ENCODE measurements at places on chromosomes 1 and 21.
A peak's percentile ranks its signal among the peaks of the same experiment; 100 is the strongest.

DNA sequence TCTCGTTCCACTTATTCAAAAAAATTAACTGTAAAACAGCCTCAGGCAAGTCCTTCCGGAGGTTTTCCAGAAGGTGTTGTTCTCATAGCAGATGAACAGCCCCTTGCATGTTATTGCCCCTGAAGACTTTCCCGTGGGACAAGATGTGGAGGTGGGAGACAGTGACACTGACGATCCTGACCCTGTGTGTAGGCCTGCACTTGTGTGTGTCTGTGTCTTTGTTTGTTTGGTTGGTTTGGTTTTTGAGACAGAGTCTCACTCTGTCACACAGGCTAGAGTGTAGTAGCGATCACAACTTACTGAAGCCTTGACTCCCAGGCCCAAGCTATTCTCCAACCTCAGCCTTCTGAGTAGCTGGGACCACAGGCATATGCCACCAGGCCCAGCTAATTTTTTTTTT lies 12.6 kb downstream of the ETV3L start:
- no peak for DNase-seq

GRCh38 chr1:57162607-57163261 lies 196.9 kb upstream of the C8B start:
- DNase-seq, result no peak

- no peak for DNase-seq
Measured at GRCh38 chr1:84603941-84604830, 29.9 kb upstream of the CTBS start.

- DNase-seq, result no peak
Measured at GRCh38 chr1:189658381-189658780, 819.3 kb downstream of the BRINP3 start.

- DNase-seq, result no peak
Measured at GRCh38 chr1:105396001-105396400, 1646.3 kb downstream of the AMY1C start.

DNA sequence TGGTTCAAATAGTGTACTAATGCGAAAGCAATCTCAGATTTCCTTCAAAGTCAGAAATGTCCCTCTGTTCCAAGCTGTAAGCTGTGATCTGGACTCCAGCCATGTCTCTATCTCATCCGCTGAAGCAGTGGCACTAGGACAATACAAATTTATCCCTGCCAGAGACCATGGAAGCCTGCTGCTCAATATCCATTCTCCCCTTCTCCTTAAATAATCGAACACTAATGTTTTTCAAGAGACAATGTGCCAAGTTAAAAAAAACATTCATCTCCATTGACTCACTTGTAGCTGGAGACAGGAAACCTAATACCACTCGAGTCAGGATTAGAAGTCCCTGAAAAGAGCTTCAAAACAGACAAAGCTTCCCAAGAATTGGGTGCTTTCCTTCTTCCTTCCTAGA lies 38.5 kb upstream of the PGBD5 start:
- no peak for DNase-seq

- DNase-seq, result no peak
Measured at GRCh38 chr1:202090994-202091393, 31.7 kb upstream of the GPR37L1 start.

- peak; percentile 64 for DNase-seq
Measured at GRCh38 chr1:64471218-64472039, 1.5 kb downstream of the CACHD1 start.

DNA sequence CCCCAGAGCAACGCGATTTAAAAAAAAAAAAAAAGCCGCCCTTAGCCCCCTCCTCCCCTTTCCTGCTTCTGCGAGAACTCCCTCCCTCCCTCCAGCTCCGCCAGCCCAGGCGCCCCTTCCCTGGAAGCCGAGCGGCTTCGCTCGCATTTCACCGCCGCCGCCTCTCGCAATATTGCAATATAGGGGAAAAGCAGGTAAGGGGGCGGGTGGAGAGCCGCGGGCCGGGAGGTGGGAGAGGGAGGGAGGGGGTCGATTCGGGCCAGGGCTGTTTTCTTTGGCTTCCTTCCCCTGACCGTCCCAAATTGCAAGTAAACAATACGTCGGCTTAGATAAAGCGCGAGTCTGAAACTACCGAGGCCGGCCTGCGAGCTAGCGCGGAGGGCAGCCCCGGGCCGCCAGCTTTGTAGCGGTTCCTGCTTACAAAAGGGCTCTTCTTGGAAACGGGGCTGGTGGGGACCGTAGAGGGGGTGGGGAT lies 408 bp downstream of the LMO4 start:
- DNase-seq, result peak; percentile 87

GRCh38 chr1:115694805-115695204 lies 53.0 kb downstream of the VANGL1 start:
- DNase-seq, result no peak

Data from upper lobe of left lung (tissue), 6 donors.